ENCODE measurements at places on chromosomes 5 and 9. TPM values are rescaled to one million over a fixed set of nuclear protein-coding genes. Genes with fewer than 3 reads are reported as not detected.

DNA sequence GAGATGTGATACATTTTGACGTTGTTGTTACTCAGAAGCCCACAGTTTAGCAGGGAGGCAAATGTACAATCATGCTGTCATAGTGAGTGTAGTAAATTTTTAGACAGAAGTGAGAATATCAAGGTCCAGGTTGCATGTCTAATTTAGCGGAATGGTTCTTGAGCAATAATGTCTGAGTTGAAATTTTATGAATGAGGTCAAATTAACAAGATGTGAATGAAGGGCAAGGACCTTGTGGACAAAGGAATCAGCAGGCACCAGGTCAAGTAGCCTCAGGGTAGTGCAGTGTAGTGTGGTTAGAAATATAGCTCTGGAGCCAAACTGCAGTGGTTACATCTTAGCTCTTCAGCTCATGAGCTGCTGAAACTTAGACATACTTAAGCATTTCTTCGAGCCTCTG is 36.2 kb downstream of the TNFSF8 start:
- no peak overlapping the region for H3K4me3 ChIP-seq
- no peaks in the 10 kb centered on the region for H3K36me3 ChIP-seq
- peaks cover 2% of the 10 kb centered on the region for H3K27me3 ChIP-seq
- no peak for DNase-seq

GRCh38 chr9:120890320-120891244 is 13.6 kb upstream of the PHF19 start:
- DNase-seq, result no peak
- H3K27ac ChIP-seq, result no peak overlapping the region
- H3K27me3 ChIP-seq, result peaks cover 10% of the 10 kb centered on the region
- H3K36me3 ChIP-seq, result no peaks in the 10 kb centered on the region
- no peak overlapping the region for H3K4me3 ChIP-seq

DNA sequence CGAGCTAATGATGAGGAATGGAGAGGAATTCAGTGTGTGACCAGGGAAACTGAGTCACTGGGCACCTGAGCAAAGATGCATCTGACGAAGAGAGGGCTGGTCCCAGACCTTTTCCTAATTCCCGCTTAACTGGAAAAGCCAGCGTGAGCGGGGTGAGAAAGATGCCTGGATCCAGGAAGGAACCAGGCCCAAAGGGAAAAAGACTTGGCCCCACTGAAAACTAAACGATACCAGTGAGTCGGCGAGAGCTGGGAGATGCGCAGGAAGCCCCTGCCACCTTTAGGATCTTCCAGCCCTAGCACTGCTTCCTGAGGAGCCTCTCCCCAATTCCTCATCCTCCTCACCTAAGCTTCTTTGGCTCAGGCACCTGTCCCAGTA is 499 bp upstream of the FCHSD1 start:
- peaks cover 61% of the 10 kb centered on the region for H3K36me3 ChIP-seq
- no peak for DNase-seq
- H3K27me3 ChIP-seq, result peaks cover 23% of the 10 kb centered on the region
- peak overlapping the region; percentile 81 for H3K4me3 ChIP-seq

DNA sequence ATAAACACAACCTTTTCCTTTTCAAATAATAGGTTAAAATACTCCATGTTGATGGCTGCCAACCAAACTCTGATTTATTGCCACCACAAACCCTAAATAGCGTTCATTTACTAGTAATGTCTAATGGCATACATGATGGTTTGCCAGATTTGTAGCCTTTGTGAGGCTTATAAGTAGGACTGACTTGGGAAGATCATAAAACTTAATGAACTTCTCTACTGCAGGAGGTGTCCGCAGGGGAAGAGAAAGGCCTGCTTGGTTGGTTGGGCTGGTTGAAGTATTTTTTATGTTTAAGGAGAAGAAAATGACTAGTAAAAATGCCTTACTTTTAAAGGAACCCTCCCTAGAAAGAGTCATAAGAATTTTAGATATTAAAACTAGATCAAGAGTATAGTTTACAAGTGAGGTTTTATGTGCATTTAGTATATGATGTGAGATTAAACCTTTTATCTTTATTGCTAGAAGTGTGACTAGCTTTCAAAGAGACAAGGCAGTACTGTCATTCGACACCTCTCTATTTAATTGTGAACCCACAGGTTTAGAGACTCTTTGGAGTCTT is 5.0 kb downstream of the PBX3 start:
- no peak overlapping the region for H3K4me3 ChIP-seq
- DNase-seq, result no peak
- peaks cover 4% of the 10 kb centered on the region for H3K27me3 ChIP-seq
- H3K27ac ChIP-seq, result no peak overlapping the region

The EFNA5 gene
- 8.8 TPM for total RNA-seq

The PCDHB15 gene
- total RNA-seq, result 10.5 TPM

All from endothelial cell (in vitro differentiated cells).